Activated CD8-positive, alpha-beta memory T cell treated with anti-CD3 and anti-CD28 coated beads, Interleukin-2, amount 50 U/mL, for 4 hours (primary cell): ENCODE measurements at places on chromosomes 1 and 21.

DNA sequence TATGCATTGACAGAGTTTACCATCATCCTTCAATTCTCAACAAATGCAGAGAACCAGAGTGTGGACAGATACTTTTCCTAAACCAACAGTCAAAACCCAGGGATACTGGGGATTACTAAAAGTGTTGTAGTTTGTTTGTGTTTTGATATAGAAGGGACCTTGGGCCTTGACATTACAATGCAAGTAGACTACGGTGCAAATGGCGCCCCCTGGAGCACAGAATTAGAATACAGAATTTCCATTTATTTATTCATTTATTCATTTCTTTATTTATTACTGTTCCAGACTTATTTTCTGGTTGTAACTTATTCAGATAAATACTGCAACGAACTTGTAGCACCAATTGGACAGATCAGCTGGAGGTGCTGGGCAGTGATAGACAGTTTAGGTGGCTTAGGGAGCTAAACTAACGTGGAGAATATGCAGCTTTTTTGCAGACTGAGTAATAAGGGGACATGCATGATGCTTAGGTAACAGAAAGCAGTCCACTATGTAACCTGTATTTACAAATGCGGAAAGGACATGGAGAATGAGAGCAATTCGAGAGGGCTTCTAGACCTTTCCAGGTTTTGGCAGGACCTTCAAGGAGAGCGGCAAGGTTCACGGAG, 42.6 kb downstream of the KIRREL1 start:
- no peak for DNase-seq

GRCh38 chr1:236159704-236160539, 17.6 kb downstream of the GPR137B start:
- no peak for DNase-seq

DNA sequence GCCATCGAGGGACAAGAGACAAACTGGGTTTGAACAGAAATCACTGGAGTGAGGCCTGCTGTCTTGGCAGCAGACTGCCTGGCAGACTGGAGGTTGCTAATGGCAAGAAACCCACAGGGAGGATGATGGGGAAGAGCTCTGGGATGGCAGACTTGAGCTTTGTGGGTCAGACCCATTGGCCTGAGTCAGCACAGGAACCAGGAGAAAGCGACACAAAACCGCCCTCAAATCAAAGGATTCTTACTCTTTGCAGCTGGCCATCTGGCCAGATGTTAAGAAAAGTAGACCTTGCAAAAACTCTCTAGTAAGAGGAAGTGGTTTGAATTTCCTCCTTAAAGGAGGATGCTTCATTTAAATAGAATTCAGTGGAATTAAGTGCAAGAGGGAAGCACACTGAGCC, 195.2 kb upstream of the JUN start:
- no peak for DNase-seq

DNA sequence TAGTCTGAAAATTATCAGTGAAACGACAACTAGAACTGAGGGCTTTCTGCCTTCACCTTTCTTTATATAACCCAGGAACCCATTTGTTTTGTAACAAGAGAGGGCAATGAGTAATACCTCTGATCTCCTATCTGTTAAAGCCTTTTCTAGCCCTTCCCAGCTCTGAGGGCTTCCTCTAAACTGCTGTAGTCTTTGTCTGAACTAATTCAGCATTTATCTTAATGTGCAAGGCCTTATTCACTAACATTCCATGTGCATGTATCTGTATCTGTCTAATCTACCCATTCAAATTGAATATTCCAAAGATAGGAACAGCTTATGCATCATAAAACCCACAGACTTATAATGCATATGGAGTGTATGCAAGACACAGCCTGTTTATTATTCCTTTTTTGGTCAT, 167.1 kb downstream of the LYPLAL1 start:
- no peak for DNase-seq

DNA sequence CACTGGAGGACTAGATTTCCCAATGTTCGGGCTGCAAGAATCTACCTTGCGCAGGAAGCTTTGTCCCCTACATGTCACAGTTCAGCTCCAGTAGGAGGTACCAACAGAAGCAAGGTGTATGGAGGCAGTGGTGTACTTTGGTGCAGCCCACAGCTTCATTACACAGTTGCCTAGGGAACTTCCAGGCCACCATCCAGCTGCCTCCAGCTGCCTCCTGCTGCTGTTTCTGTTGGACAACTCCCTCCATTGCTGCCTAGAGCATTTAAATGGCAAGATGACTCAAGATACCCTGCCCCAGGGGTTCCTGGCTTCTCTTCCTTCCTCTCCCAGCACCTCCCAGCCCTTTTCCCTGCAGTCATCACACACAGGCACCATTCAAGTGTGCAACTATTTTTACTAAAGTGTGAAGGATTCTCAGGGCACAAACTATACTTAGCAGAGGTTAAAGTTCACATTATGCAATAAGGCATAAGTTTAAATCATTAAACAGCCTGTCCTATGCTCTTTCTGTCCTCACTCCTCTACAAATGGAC, 39.0 kb upstream of the ATP1A1 start:
- no peak for DNase-seq

GRCh38 chr1:178143730-178144690, 50.1 kb downstream of the RASAL2 start:
- DNase-seq: no peak

DNA sequence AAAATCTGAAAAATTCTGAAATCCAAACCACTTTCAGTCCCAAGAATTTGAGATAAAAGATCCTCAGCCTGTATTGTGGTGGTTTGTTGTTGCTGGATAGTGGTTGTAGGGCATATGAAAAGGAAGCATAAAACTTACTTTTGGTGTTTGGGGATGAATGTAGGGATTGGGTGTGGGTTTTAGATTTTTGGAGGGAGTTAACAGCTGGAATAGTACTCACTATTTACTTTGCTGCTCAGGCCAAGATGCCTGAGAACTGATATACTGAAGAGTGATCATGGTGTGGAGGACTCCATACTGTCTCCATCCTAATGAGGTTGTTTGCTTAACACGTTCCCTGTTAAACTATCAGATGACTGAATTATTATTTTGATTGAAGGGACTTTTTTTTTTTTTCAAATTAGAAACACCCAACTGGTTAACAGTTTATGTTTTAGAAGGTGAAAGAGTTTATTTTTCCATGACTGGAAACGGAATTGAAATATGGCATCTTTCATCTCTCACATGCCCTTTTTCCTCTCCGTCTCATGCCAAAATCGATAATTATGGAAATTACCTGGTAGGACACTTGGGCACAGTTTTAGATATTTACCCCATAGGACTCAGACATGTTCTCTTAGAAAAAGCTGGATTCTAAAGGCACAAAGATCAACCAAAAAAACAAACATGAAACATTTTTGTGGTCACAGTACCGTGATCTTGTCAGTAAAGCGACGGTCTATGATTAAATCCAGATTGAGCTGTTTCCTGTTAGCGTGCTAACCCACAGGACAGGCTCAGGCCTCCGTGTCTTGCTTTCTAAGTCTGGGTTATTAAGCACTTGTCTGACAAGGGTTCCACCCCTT, 37.3 kb downstream of the RGL1 start:
- DNase-seq: no peak
